Upper lobe of right lung (tissue), 1 donor: ENCODE measurements at places on chromosomes 2 and 18. TPM values are rescaled to one million over a fixed set of nuclear protein-coding genes. Genes with fewer than 3 reads are reported as not detected.

GRCh38 chr2:166917415-166917814, 29.1 kb downstream of the XIRP2 start:
- no peak for DNase-seq

DNA sequence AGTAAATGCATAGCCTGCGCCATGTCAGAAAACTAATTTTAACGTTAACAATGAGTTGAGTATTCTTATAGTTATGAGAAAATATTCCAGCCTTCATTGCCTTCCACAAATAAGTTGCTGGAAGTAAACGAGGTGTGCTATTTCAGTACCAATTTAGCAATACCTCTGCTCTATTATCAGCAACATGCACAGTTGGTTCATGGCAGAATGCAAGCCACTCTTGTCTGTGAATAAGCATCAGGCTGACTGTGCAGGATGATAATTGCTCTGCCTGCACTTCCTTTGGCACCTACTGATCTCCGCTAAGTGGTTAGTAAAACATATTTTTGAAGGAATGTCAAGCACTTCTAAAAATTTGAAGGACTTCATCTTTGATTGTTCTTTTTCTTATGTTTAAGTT, 261.9 kb upstream of the SIX3 start:
- DNase-seq = no peak

ACADL gene
- 41.6 TPM for total RNA-seq

GRCh38 chr2:98050070-98050469, 36.9 kb upstream of the VWA3B start:
- DNase-seq = no peak

LOXHD1 gene
- 2.7 TPM for total RNA-seq

- peak; percentile 76 for DNase-seq
Observed at GRCh38 chr2:85663594-85664565, 4.1 kb downstream of the SFTPB start.
